ENCODE measurements at places on chromosomes 3 and 15.

DNA sequence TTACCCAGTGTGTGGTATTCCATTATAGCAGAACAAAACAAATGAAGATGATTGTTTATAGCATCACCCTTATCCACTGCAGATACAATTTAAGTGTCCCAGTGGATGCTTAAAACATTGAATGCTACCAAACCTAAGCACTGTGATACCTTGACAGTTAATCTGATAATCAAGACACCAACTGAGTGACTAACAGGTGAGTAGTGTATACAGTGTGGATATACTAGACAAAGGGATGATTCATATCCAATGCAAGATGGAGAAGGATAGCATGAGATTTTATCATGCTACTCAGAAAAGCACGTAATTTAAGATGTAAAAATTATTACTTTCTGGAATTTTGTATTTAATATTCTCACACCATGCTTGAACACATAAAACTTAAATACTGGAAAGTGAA lies 1449.0 kb downstream of the OTOL1 start:
- no peak for DNase-seq

DNA sequence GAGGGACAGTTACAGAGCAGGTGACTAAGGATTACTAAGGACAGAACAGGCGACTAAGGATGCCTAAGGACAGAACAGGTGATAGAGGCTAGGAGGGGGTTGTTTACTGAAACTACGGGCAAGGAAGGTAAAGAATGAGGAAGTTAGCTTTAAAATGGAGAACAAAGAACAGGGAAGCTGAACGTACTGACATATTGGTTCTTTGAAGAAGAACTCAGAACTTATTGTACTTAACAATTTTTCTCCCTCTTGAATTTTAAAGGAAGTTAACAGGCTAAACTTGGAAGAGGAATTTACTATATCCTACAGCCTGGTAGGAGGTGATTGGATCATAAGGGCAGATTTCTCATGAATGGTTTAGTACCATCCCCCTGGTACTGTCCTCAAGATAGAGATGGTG lies 290.2 kb downstream of the SHQ1 start:
- DNase-seq: no peak

DNA sequence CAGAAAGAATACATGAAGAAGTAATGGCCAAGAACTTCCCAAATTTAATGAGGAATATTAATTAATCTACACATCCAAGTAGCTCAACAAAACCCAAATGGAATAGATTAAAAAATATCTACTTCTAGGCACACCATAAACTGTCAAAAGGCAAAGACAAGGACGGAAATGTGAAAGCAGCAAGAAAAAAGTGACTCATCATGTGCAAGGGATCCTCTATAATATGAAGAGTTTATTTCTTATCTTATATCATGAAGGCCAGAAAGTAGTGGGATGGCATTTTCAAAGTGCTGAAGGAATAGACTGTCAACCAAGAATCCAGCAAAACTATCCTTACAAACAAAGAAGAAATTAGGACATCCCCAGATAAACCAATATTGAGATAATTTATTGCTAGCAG lies 73.9 kb upstream of the PRICKLE2 start:
- DNase-seq: no peak

- DNase-seq: no peak
Observed at GRCh38 chr3:22843854-22844253, 359.3 kb upstream of the UBE2E2 start.

- no peak for DNase-seq
Observed at GRCh38 chr15:48449734-48450133, 118.5 kb downstream of the DUT start.

GRCh38 chr3:72109327-72110259 lies 324.6 kb upstream of the PROK2 start:
- no peak for DNase-seq

GRCh38 chr3:50472958-50473357 lies 30.5 kb downstream of the CACNA2D2 start:
- DNase-seq: no peak

- peak; percentile 18 for DNase-seq
Observed at GRCh38 chr3:71956716-71957115, 171.8 kb upstream of the PROK2 start.

GRCh38 chr15:44593042-44593736 lies 56.2 kb downstream of the EIF3J start:
- no peak for DNase-seq
